ENCODE measurements at places on chromosomes 3 and 15.
A peak's percentile ranks its signal among the peaks of the same experiment; 100 is the strongest.

DNA sequence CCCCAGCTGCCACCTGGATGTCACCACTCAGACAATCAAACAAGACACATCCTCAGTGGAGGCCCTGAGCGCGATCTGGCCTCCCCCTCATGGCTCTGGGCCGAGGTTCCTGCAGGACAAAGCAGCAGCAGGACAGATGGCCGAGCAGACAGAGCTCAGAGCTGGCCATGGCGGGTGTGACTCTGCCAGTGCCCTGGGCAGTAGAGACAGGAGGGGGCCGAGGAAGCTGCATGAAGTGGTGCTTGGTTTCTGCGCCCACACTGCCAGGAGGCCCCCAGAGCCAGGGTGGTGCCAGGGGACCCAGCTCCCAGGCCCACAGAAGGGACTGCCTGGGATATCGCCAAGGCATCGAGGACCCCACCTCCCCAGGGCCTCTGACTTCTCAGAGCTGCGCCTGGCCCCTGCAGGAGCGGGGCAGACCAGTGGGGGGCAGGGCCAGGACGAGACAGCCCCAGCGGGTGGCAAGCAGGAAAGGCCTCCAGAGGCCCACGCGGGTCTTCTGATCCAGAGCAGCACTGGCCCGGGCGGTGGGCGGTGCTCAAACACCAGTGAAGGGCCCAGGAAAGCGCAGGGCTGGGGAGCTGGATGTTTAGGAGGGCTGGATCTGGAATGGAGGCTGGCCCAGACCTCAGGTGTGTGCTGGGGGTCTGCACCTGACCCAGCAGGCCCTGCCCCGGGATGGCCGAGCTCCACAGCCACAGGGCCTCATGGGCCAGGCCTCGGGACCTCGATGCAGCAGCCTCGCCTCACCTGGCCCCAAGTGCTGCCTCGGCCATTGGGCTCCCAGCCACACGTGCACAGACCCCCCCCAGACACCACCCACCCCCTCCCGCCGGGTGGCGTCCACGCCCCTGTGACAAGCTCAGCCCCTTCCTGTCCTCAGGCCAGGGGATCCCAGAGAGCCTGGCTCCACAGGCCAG, 76.0 kb downstream of the GOLGA8G start:
- no peak overlapping the region for H3K27ac ChIP-seq
- peaks cover 11% of the 10 kb centered on the region for H3K27me3 ChIP-seq
- no peak overlapping the region for H3K4me3 ChIP-seq
- H3K4me1 ChIP-seq, result no peaks in the 10 kb centered on the region
- peak; percentile 33 for DNase-seq
- no peaks in the 10 kb centered on the region for H3K36me3 ChIP-seq

DNA sequence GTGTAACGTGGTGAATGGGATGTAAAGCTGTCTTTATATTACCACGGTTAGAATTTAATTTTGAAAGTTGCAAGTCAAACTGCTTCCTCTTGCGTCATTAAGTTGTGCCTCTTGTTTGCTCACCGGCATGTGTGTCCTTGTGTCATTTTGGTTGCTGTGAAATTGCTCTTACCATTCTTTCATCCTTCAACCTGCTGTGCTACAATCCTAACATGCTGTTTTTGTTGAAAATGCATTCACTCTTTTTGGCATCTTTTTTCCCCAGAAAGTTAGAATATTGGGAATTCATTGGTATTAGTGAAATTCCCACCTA, 164.7 kb downstream of the PGPEP1L start:
- peak overlapping the region; percentile 34 for H3K27ac ChIP-seq
- no peaks in the 10 kb centered on the region for H3K27me3 ChIP-seq
- peaks cover 57% of the 10 kb centered on the region for H3K4me1 ChIP-seq

- peak overlapping the region; percentile 96 for H3K27ac ChIP-seq
- peak overlapping the region; percentile 94 for H3K4me3 ChIP-seq
- H3K36me3 ChIP-seq, result no peaks in the 10 kb centered on the region
- peaks cover 22% of the 10 kb centered on the region for H3K4me1 ChIP-seq
These were observed 740 bp downstream of the MAGI1 start for GRCh38 chr3:66037986-66038369.

- no peak overlapping the region for H3K27ac ChIP-seq
- no peaks in the 10 kb centered on the region for H3K27me3 ChIP-seq
- no peak overlapping the region for H3K4me3 ChIP-seq
- H3K4me1 ChIP-seq, result 0 out of 2 replicates have a peak, but pooled peaks cover 6% of the 10 kb centered on the region
- no peak for DNase-seq
- H3K36me3 ChIP-seq, result no peaks in the 10 kb centered on the region
These were observed 71.5 kb downstream of the SSR3 start for GRCh38 chr3:156483426-156483825.

DNA sequence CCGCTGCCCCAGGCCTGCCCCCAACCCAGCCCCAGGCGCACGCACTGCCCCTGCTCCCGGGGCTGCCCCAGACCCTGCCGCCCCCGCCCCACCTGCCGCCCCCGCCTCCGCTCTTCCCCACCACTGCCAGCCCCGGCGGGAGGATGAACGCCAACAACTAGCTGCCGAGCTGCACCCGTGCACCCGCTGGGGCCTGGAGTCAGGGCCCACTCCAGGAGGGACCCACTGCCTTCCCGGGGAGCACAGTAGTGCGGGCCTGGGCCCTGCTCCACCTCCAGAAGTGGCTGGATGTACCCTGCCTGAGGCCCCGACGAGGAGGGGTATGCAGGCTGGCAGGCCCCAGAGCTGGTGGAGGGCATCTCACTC, 10.9 kb downstream of the ZBTB47 start:
- no peaks in the 10 kb centered on the region for H3K27me3 ChIP-seq
- no peak overlapping the region for H3K4me3 ChIP-seq
- no peaks in the 10 kb centered on the region for H3K4me1 ChIP-seq
- no peaks in the 10 kb centered on the region for H3K36me3 ChIP-seq
- no peak overlapping the region for H3K27ac ChIP-seq

- H3K4me1 ChIP-seq, result no peaks in the 10 kb centered on the region
- no peak overlapping the region for H3K4me3 ChIP-seq
- no peaks in the 10 kb centered on the region for H3K27me3 ChIP-seq
- DNase-seq, result no peak
- no peaks in the 10 kb centered on the region for H3K36me3 ChIP-seq
These were observed 226.0 kb upstream of the GOLGA6L4 start for GRCh38 chr15:84009616-84010015.

DNA sequence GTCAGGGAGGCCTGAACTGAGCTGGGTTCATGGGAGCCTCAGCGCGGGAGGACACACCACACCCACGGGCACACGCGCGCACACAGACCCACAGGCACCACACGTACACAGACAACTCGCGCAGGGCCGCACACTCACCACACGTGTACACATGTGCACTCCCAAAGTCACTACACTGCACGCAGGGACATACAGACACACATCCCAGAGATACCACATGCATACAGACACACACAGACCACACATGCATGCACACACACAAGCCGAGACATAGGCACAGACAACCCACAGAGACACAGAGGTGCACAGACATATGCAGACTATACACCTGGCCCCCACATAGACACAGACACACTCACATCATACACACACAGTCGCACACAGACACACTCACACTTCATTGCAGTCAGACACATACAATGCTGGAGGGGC, 1.1 kb upstream of the MGLL start:
- no peaks in the 10 kb centered on the region for H3K36me3 ChIP-seq
- H3K27ac ChIP-seq, result no peak overlapping the region
- H3K4me1 ChIP-seq, result peaks cover 34% of the 10 kb centered on the region
- DNase-seq, result no peak
- H3K27me3 ChIP-seq, result peaks cover 29% of the 10 kb centered on the region
- no peak overlapping the region for H3K4me3 ChIP-seq

DNA sequence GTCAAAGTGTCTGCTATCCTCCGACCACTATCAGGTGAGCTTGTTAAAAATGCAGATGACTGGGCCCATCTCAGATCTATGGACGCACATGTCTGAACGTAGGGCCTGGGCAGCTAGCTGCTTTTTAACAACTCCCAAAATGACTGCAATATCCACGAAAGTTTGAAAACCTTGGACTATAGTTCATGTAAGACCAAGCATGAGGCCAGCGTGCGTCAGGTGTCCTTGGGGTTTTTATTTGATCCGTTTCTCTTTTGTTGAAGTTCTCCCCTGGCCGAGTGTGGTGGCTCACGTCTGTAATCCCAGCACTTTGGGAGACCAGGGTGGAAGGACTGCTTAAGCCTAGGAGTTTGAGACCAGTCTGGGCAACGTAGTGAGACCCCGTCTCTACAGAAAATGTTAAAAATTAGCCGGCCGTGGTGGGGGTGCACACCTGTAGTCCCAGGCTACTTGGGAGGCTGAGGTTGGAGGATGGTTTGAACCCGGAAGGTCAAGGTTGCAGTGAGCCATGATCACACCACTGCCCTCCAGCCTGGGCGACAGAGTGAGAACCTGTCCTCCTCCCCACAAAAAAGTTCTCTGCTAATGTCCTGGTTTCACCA, 9.5 kb downstream of the SLC51A start:
- H3K27ac ChIP-seq, result no peak overlapping the region
- H3K27me3 ChIP-seq, result no peaks in the 10 kb centered on the region
- H3K4me3 ChIP-seq, result no peak overlapping the region
- H3K4me1 ChIP-seq, result no peaks in the 10 kb centered on the region
- H3K36me3 ChIP-seq, result no peaks in the 10 kb centered on the region

DNA sequence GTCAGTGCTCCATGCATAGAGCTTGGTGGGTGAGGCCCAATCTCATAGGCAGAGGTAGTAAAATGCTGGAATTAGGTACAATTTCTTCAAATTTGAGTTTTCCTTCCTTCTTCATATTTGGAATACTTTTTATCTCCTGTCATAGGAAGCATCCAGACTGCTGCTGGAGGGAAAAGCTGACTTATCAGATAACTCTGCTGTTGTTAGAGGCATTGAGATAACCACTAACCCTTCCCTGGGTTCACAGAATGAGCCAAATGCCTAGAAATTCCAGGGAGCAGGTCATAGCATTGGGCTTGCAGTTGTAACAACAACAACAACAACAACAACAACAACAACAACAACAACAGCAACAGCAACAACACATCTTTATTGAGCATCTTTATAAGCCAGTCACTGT, 332.7 kb downstream of the PDCD6IP start:
- no peaks in the 10 kb centered on the region for H3K36me3 ChIP-seq
- no peaks in the 10 kb centered on the region for H3K27me3 ChIP-seq
- no peak overlapping the region for H3K4me3 ChIP-seq
- H3K27ac ChIP-seq, result no peak overlapping the region
- no peaks in the 10 kb centered on the region for H3K4me1 ChIP-seq

- H3K27ac ChIP-seq, result no peak overlapping the region
- no peaks in the 10 kb centered on the region for H3K4me1 ChIP-seq
- no peak for DNase-seq
- H3K36me3 ChIP-seq, result no peaks in the 10 kb centered on the region
- H3K27me3 ChIP-seq, result no peaks in the 10 kb centered on the region
These were observed 93.4 kb downstream of the KCNMB2 start for GRCh38 chr3:178629430-178630178.

- DNase-seq, result no peak
- no peak overlapping the region for H3K4me3 ChIP-seq
- H3K27ac ChIP-seq, result no peak overlapping the region
- no peaks in the 10 kb centered on the region for H3K36me3 ChIP-seq
- H3K4me1 ChIP-seq, result peaks cover 19% of the 10 kb centered on the region
These were observed 339.7 kb downstream of the IL5RA start for GRCh38 chr3:2770451-2770850.

- no peak for DNase-seq
- H3K4me1 ChIP-seq, result no peaks in the 10 kb centered on the region
- H3K36me3 ChIP-seq, result no peaks in the 10 kb centered on the region
- H3K4me3 ChIP-seq, result no peak overlapping the region
- H3K27me3 ChIP-seq, result no peaks in the 10 kb centered on the region
These were observed 133.5 kb downstream of the ADAMTS9 start for GRCh38 chr3:64554096-64554920.
